ENCODE measurements at places on chromosomes 7 and 10. TPM values are rescaled to one million over a fixed set of nuclear protein-coding genes. Genes with fewer than 3 reads are reported as not detected.

AKR1E2 gene
- 7.5 TPM for total RNA-seq

FZD8 gene
- 7.0 TPM for total RNA-seq

LRRTM3 gene
- total RNA-seq: not detected

CYP2C8 gene
- not detected for total RNA-seq

IDE gene
- total RNA-seq: 24.6 TPM

CYREN gene
- 74.7 TPM for total RNA-seq

KLF14 gene
- not detected for total RNA-seq

LRIT1 gene
- not detected for total RNA-seq

DGKI gene
- total RNA-seq: not detected

AKR1C8 gene
- total RNA-seq: not detected

LMBR1 gene
- 26.8 TPM for total RNA-seq

SCART1 gene
- 0.31 TPM for total RNA-seq

COMTD1 gene
- 50.0 TPM for total RNA-seq

FAM237B gene
- not detected for total RNA-seq

MMP21 gene
- total RNA-seq: not detected

SNCG gene
- total RNA-seq: 12.8 TPM

OR2AE1 gene
- total RNA-seq: not detected

JCAD gene
- 10.1 TPM for total RNA-seq

DYNC1I1 gene
- total RNA-seq: not detected

GIMAP1 gene
- not detected for total RNA-seq

HPSE2 gene
- not detected for total RNA-seq

NKX2-3 gene
- not detected for total RNA-seq

PHKG1 gene
- 0.52 TPM for total RNA-seq

PAPOLB gene
- total RNA-seq: not detected

TRIM8 gene
- 42.2 TPM for total RNA-seq

CABCOCO1 gene
- not detected for total RNA-seq

NOC3L gene
- 13.1 TPM for total RNA-seq

FGFR2 gene
- total RNA-seq: 0.45 TPM

FLNC gene
- 7.3 TPM for total RNA-seq

CHCHD2 gene
- total RNA-seq: 675 TPM

HOXA3 gene
- 9.6 TPM for total RNA-seq

SSBP1 gene
- 253 TPM for total RNA-seq

FAM25C gene
- 2.4 TPM for total RNA-seq

CPA1 gene
- not detected for total RNA-seq

CLDN3 gene
- 3.9 TPM for total RNA-seq

ZPBP gene
- total RNA-seq: not detected

ADCY1 gene
- 2.4 TPM for total RNA-seq

ZRANB1 gene
- 6.4 TPM for total RNA-seq

NRG3 gene
- not detected for total RNA-seq

FANK1 gene
- total RNA-seq: 3.7 TPM

SRRM3 gene
- total RNA-seq: 8.7 TPM

LHFPL3 gene
- not detected for total RNA-seq

FAM241B gene
- total RNA-seq: 18.8 TPM

Measured in A549 treated with ZK216348 at 1 μM for 4 hours (cell line).